ENCODE measurements at places on chromosomes 6 and 20.

GRCh38 chr6:83536034-83536646 is 23.8 kb downstream of the PRSS35 start:
- peak; percentile 37 for DNase-seq

- no peak for DNase-seq
Measured at GRCh38 chr6:162315291-162315690, 412.3 kb downstream of the PRKN start.

- no peak for DNase-seq
Measured at GRCh38 chr6:44226368-44227147, 3.2 kb downstream of the SLC29A1 start.

DNA sequence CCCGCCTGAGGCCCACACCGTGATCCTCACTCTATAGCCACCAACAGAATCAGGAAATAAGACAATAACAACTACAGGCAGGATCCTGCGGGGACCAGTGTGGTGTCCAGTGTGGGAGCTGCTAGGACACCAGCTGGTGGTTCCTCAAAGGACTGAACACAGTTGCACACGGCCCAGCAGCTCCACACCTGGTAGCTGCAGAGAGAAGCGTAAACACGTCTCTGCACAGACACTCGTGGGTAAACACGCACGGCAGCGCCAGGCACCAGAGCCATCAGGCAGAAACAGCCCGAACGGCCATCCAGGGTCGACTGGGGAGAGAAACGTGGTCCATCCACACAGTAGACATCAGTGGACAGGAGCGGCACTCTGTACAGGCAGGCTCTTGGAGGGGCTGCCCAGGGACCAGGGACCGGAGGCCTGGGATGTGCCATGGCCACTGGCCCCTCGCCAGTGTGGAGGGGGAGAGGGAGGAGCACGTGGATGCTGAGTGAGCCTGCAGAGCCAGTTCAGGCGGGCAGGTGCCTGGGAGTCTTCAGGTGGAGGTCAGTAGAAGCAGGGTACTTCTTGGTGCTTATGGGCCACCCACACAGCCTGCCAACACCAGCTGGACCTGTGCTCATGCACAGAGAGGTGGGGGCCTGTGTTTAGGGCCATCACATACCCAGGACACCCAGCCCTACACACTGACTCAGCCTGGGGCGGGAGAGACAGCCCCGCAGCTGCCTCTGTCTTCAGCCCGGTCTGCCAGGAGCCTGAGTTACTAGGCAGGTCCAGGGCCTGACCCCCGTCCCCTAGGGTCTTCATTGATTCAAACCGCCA is 7.4 kb upstream of the LAMA5 start:
- DNase-seq: no peak

DNA sequence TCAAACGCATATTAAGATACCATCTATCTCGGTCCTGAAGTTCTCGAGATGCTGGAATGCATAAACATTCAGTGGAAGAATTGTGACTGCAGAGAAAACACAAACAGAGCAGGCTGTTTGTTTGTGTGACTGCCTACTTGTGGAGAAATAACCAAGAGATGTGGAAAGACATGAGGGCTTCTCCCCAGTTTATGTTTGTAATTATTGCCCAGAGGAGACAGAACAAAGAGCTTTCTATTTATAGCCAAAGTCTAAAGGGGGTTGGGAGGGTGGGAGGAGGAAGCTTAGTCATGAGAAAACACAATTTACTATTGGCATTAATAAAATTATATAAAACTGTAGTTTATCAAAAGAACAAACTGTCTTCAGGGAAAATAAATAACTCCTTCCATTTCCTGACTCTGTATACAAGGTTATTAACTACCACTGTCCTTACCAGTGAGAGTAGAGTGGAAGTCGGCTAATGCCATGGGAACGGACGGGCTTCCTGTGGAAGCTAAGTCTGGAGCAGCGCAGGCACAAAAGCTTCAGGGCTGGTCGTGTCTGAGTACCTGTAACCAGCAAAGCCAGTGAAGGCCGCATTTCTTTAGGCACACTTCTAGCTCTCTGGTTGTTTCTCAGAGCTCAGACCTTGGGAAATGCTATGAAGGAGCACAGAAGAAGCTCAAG is 200.2 kb upstream of the SUPT3H start:
- DNase-seq: peak; percentile 47

GRCh38 chr20:62133051-62133845 is 9.9 kb downstream of the PSMA7 start:
- no peak for DNase-seq
